Hematopoietic multipotent progenitor cell treated with erythropoietin and hydrocortisone succinate and interleukin-3 and kit ligand, for 15 days (in vitro differentiated cells): ENCODE measurements at places on chromosomes 12 and 14.

GRCh38 chr14:101498526-101498860 lies 62.8 kb upstream of the DIO3 start:
- no peak for DNase-seq

GRCh38 chr14:101884089-101884933 lies 80.1 kb upstream of the DYNC1H1 start:
- no peak for DNase-seq

DNA sequence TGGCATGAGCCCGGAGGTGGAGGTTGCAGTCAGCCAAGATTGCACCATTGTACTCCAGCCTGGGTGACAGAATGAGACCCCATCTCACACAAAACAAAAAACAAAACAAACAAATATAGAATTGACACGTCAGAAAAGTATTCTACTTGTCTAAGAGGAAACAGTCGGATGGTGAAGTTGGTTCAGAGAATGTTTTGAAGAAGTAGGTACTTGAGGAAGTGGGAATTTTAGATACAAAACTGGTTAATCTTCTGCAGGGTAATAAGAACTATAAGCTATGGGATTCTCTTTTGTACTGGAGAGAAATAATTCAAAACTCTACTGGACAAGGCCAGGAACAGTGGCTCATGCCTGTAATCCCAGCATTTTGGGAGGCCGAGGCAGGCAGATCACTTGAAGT lies 14.6 kb upstream of the TCTN1 start:
- DNase-seq = no peak

DNA sequence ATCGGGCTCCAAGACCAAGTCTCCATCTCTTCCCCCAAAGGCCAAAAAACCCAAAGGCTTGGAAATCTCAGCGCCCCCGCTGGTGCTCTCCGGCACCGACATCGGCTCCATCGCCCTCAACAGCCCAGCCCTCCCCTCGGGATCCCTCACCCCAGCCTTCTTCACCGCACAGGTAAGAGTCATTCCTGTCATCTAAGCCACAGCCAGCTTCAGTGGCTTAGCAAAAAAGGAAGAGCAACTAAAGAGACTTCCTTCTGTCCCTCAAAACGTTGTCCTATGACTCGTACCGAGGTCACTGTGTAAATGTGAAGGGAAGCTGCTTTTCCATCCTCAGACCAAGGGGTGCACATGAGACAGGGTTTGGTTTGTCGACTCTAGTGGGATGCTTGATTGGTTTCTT lies 53.4 kb downstream of the ELK3 start:
- no peak for DNase-seq

GRCh38 chr12:57842342-57843294 lies 3.9 kb downstream of the CTDSP2 start:
- no peak for DNase-seq

GRCh38 chr12:47397664-47398281 lies 308.1 kb downstream of the RPAP3 start:
- peak; percentile 23 for DNase-seq

DNA sequence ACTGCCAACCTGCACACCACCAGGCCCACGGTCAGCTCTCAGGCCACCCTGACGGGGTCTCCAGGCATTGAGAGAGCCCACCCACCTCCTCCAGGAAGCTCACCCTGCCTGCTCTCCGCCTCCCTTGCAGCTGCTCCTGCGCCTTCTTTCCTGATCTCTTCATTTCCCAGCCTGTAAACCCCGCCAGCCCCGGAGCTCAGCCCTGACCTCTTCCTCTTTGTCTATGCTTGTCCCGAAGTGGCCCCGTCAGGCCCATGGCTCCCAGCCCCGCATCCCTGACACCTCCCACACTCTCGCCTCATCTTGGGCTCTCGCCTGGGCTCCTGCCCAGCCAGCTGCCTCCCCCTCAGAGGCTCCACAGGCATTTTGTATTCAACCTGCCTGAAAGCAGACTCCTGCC lies 139.3 kb downstream of the CALM1 start:
- no peak for DNase-seq

DNA sequence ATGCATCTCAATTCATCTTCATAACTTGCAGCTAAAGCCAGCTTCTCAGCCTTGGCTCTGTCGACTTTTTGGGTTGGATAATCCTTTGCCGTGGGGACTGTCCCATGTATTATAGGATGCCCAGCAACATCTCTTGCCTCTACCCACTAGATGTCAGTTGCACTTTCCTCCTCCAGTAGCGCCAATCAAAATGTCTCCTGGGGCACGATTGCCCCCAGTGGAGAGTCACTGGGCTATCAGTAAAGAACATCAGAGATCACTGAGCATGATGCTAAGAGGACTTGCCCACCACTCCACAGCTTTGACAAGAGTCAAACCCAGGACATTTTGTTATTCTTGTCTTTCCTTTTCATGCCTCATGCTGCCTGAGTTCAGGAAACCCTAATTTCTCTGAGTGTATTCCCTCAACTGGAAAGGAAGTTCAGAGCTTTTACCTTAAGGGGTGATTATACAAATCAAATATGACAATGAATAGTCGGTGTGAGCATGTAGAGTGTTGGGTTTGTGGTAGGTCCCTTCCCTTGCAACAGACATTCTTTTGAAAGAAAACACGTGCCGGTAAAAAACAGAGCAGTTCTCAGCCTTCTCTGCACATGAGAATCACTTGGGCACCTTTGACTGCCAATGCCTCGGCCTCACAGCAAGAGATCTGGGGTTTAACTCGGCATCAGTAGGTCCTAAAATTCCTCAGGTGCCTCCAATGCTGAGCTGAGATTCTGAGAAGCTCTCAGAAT lies 980.6 kb downstream of the VRK1 start:
- DNase-seq = no peak

DNA sequence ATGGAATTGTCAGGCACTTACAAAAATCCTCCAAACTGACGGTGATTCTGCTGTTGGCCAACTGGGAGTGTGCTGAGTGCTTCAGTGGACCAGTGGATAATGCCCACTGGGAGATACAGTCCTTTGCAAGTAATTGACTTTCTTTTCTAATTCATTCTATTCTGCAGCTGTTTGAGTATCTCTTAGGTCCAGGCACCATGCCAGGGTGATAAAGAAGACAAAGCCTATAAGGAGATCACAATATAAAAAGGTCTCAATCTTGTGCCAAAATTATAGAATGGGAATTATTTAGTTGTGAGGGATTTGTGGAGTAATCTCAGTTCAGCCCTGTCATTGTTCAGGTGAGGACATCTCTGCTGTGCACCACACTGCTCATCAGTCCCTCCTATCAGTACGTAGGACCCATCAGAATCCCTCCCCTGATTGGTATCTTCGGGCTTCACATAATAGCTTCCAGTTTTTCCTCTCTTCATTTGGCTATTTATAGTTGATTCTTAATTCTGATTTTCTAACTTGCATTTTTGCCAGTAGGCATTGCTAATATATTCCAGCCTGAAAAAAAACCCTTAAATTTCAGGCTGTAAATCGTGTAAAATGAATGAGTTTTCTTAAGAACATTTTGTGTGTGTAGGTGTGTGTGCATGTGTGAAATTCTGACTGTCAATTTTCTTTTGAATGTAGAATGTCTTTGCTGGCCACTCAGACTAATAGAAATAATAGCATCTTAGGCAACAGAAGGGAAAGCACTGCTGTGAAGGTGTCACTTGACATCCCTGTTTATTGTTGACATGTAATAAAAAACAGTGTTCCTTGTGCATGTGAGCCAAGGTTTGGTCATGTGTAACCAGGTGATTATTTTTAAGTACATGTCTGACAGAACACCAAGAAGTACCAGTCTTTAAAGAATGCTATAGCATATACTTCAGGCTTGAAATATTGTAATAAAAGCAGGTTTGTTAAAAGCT lies 457.6 kb upstream of the RGS6 start:
- no peak for DNase-seq

DNA sequence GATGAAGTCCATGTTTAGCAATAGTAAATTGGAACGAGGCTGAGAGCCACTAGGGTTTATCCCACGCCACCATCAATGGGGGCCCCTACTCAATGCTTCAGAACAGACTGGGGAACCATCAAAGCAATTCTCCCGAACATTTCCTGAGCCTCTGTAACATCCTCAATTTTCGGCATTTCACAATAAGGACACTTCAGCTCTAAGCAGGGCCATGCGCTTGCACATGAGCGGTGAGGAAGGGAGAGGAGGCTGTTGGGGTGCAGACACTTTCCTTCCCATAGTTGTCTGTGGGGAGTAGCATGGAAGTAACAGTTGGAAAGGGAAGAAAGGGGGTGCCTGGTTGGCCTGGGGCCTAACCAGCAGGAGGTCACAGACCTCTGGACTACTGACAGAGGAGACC lies 129.9 kb upstream of the PRMT8 start:
- no peak for DNase-seq

GRCh38 chr12:12723681-12724420 lies 6.7 kb downstream of the CDKN1B start:
- peak; percentile 70 for DNase-seq
